Sciatic nerve (tissue), 2 donors: ENCODE measurements at places on chromosomes 1 and 21. TPM values are rescaled to one million over a fixed set of nuclear protein-coding genes. Genes with fewer than 3 reads are reported as not detected.

Gene DNALI1
- total RNA-seq, result 11.5 TPM

Gene OPTC
- not detected for total RNA-seq

Gene RNU1-4
- 13,769 TPM for total RNA-seq

Gene SLC9C2
- total RNA-seq, result not detected

Gene SYT11
- 45.0 TPM for total RNA-seq

Gene CA14
- total RNA-seq, result 0.71 TPM

Gene LEPROT
- 97.5 TPM for total RNA-seq

Gene CFAP74
- 0.09 TPM for total RNA-seq

Gene HMGCS2
- not detected for total RNA-seq

Gene SERPINC1
- not detected for total RNA-seq

Gene SEC16B
- 4.8 TPM for total RNA-seq

Gene RPS6KA1
- total RNA-seq, result 26.8 TPM
